ENCODE measurements at places on chromosomes 12 and 14. TPM values are rescaled to one million over a fixed set of nuclear protein-coding genes. Genes with fewer than 3 reads are reported as not detected.
A peak's percentile ranks its signal among the peaks of the same experiment; 100 is the strongest.

CEBPE gene
- not detected for polyA plus RNA-seq

IQSEC3 gene
- polyA plus RNA-seq: not detected

DNA sequence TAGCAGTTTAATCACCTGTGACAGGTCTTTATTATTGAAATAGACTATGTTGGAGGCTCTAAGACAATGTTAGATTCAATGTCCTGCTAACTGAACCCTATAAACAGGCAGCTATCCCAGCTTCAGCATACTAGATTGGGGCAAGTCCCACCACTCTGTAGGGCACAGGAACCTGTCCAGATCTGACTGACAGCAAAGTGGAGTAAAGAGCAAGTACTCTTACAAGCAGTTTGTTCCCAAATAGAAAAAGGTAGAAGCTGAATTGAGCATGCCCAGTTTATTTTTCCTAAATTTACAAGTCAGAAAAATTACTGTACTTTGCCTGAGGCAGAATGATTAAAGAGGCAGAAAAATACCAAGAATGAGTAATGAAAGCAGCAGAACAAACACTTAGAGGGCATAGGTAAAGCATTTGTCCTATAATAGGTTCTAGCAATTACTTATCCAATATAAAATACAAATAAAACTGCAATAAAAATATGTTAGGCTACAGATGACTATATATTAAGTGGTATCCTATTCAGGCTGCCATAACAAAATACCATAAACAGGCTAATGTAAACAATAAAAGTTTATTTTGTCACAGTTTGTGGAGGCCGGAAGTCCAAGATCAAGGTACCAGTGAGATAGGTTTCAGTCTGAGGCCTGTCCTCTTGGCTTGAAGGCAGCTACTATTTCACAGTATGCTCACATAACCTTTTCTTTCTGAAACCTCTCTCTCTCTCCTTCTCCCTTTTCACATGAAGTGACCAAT is 868.2 kb downstream of the C12orf50 start:
- no peaks in the 10 kb centered on the region for H3K36me3 ChIP-seq
- DNase-seq: no peak
- no peaks in the 10 kb centered on the region for H3K27me3 ChIP-seq
- H3K27ac ChIP-seq: no peak overlapping the region

- no peaks in the 10 kb centered on the region for H3K36me3 ChIP-seq
- peaks cover 5% of the 10 kb centered on the region for H3K27me3 ChIP-seq
- DNase-seq: no peak
- H3K4me1 ChIP-seq: peaks cover 7% of the 10 kb centered on the region
- no peak overlapping the region for H3K4me3 ChIP-seq
Observed at GRCh38 chr14:22380571-22381407, 208.2 kb downstream of the DAD1 start.

DNA sequence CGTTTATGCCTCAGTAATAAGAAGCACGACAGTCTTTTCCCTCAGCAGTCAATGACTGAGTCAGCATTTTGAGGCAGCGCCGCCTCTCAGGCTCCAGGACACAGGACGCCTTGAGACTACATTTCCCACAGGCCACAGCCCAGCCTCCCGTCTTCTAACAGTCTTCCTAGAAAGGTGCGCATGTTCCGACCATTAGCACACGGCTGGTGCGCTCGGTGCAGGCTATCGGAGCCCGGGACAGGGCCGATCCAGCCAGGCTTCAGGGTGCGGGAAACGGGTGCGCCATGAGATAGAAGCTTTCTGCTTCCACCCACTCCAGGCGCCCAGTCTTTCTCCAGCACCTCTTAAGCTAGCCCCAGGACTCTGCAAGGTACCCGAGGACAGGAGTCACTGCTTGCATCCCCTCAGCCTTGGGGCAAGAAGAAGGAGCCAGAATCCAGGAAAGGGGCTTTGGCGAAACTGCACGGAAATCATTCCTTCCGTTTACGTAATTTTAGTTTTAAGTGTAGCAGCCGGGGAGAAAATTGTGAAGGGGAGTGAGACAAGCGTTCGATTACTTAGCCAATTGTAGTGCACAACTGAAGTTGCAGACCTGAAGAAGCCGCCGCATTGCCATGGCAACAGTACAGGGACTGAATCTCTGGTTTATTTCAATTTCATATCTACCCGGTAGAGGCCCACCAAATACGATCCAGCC is 54.0 kb downstream of the ZNF641 start:
- H3K4me1 ChIP-seq: peaks cover 12% of the 10 kb centered on the region
- DNase-seq: no peak

- DNase-seq: no peak
- H3K4me3 ChIP-seq: no peak overlapping the region
- no peak overlapping the region for H3K27ac ChIP-seq
- H3K36me3 ChIP-seq: no peaks in the 10 kb centered on the region
- no peaks in the 10 kb centered on the region for H3K27me3 ChIP-seq
Observed at GRCh38 chr12:18652596-18652995, 85.2 kb downstream of the PLCZ1 start.

GRCh38 chr12:124457287-124458219 is 109.9 kb downstream of the NCOR2 start:
- peaks cover 8% of the 10 kb centered on the region for H3K36me3 ChIP-seq
- peaks cover 5% of the 10 kb centered on the region for H3K27me3 ChIP-seq
- peak; percentile 63 for DNase-seq
- peak overlapping the region; percentile 74 for H3K4me3 ChIP-seq
- H3K4me1 ChIP-seq: peaks cover 66% of the 10 kb centered on the region

- DNase-seq: no peak
- no peak overlapping the region for H3K27ac ChIP-seq
- H3K4me1 ChIP-seq: no peaks in the 10 kb centered on the region
- H3K36me3 ChIP-seq: no peaks in the 10 kb centered on the region
Observed at GRCh38 chr12:78171061-78171460, 340.4 kb downstream of the NAV3 start.

IL23A gene
- 0.40 TPM for polyA plus RNA-seq

- H3K27ac ChIP-seq: no peak overlapping the region
- no peak overlapping the region for H3K4me3 ChIP-seq
- H3K27me3 ChIP-seq: no peaks in the 10 kb centered on the region
- peaks cover 21% of the 10 kb centered on the region for H3K4me1 ChIP-seq
Observed at GRCh38 chr12:123264642-123265041, 7.0 kb downstream of the CDK2AP1 start.

MYH6 gene
- polyA plus RNA-seq: not detected

- no peaks in the 10 kb centered on the region for H3K36me3 ChIP-seq
- no peak overlapping the region for H3K4me3 ChIP-seq
Observed at GRCh38 chr12:54024127-54024526, 4.1 kb upstream of the HOXC6 start.

- H3K4me3 ChIP-seq: no peak overlapping the region
- no peak for DNase-seq
- no peak overlapping the region for H3K27ac ChIP-seq
- H3K27me3 ChIP-seq: no peaks in the 10 kb centered on the region
- peaks cover 2% of the 10 kb centered on the region for H3K4me1 ChIP-seq
Observed at GRCh38 chr14:100582496-100583165, 4.6 kb downstream of the BEGAIN start.

GRCh38 chr12:54352022-54352531 is 12.2 kb downstream of the GPR84 start:
- no peak overlapping the region for H3K4me3 ChIP-seq
- no peak overlapping the region for H3K27ac ChIP-seq
- H3K36me3 ChIP-seq: peaks cover 28% of the 10 kb centered on the region
- DNase-seq: no peak

All from immature natural killer cell (primary cell).